Fibroblast of mammary gland (primary cell): ENCODE measurements at places on chromosomes 12 and 14.

DNA sequence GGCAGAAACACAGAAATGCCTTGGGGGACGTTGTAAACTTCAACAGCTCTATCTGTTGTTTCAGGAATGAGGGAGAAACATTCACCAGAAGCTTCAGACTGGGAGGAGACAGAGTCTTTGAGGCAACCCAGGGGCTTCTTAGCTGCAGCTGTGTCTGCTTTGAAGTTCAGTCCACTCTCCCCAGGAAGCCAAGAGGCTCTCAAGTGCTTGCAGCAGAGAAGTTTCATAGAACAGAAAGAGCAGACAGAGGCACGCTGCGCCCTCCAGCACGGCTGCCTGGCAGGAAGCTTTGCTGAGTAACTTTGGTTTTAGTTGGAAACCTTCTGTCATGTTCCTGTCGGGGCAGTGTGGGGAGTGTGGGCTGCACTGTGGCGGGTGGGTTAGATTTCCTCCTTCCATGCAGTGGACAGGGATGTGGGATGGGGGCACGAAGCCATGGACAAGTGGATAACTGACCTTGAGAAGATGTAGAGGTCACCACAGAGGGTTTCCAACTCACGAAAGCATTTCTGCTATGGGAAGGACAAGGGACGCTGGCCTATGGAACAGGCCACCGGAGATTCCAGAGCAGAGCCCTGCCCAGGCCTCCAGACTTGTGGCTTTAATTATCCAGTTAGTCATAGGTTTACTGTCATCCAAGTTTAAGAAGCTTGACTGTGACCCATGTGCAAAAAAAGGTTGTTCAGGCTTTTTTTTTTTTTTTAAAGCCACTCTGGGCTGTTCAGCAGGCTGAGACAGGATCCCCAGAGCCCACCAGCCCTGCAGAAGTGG lies 107.7 kb downstream of the ARF6 start:
- peak; percentile 94 for DNase-seq

GRCh38 chr12:60072911-60073310 lies 477.1 kb downstream of the SLC16A7 start:
- peak; percentile 22 for DNase-seq

DNA sequence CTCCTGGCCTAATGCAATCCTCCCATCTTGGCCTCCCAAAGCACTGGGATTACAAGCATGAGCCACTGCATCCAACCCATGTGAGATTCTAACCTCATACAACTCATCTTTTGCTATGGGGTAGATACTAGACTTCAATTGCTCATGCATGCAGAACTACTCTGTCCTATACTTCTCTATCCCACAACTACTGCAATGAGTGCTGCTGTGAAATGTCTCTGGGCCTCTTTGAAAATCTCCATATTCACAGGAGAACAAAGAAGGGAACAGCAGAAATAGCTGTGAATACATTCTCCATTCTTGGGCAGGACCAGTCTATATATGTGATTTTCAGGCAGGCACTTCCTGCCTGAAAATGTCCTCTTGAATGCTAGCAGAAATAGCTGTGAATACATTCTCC lies 220.7 kb upstream of the GRIP1 start:
- DNase-seq, result no peak

GRCh38 chr14:21978999-21979314 lies 305.3 kb upstream of the OR4E1 start:
- DNase-seq, result no peak

GRCh38 chr12:11826574-11826973 lies 177.1 kb downstream of the ETV6 start:
- no peak for DNase-seq

DNA sequence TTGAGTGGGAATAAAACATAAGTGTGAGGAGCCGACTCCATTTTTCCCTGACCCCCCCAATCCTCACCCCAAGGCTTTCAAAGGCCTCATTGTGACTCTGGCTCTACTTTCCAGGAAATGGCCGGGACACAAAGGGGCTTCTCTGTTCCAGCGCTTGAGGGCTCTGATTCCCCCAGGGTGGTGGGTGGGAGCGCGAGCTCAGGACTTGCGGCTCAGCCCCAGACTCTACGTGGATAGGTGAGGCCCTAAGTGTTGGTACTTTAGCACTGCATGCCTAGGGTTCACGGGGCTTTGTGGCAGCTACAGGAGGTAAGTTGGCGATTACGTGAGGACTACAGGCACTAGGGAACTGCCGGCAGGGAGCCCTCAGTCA lies 553 bp downstream of the CNPY2 start:
- DNase-seq, result no peak

- no peak for DNase-seq
These were observed 29.5 kb upstream of the SYCP3 start for GRCh38 chr12:101768781-101769180.

- peak; percentile 6 for DNase-seq
These were observed 2.0 kb downstream of the DENND5B start for GRCh38 chr12:31588976-31589375.

- DNase-seq, result no peak
These were observed 9.5 kb upstream of the CLEC2D start for GRCh38 chr12:9660046-9660445.

- no peak for DNase-seq
These were observed 40.1 kb upstream of the PARP11 start for GRCh38 chr12:3913278-3913677.
